Activated CD8-positive, alpha-beta T cell treated with anti-CD3 and anti-CD28 coated beads, Interleukin-2, amount 10 ng/mL, durations not matched to agents 7 days and 5 days (primary cell): ENCODE measurements at places on chromosomes 7 and 10. TPM values are rescaled to one million over a fixed set of nuclear protein-coding genes. Genes with fewer than 3 reads are reported as not detected.
A peak's percentile ranks its signal among the peaks of the same experiment; 100 is the strongest.

DNA sequence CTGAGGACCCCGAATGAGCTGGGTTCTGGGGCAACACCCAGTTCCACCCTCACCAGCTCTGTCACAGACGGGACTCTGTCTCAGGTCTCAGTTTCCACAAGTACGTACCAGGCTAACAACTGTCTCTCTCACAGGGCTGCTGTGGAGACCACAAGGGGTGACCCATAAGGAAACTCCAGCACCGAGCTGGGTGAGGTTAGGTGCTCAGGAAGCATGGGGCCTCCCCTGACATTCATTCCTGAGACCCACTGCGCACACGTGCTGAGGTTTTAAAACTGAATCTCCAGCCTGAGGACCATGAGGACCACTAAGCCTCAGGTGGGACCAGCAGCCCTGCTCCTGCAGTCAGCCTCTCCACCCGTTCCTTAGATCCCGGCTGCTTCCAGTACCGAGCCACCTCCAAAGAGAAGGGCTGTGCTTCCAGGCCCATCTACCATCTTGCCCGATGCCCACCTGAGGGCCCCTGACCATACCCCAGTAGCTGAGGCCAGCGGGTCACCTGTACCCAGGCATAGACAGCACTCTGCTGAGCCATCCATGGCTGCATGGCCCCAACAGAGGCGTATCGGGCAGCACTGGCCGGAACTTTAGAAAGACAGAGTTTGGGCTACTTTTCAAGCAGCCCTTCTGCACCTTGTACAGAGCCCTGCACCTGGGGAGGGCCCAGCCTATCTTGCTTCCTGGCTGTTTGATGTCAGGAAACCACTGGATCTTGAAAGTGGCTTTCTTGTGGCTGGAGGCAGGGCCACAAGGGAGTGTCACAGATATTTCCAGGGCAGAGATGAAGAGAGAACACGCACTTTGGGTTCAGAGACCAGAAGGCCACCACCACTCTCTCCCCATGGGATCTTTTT lies 18.7 kb downstream of the HSPA12A start:
- peak; percentile 82 for DNase-seq

DNA sequence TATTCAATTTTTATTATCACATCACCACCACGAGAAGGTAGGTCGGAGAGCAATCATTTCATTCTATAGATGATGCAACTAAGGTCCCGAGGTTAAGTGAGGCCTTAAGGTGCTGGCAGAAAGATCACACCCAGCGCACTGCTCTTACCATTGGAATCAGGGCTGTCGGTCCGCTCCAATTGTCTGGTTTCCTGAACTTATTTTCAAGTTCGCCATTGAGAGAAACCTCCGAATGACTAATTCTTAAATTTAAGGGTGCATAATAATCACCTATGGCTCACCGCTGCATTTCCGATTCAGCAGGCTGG lies 625 bp upstream of the GSTO2 start:
- DNase-seq = no peak

DNA sequence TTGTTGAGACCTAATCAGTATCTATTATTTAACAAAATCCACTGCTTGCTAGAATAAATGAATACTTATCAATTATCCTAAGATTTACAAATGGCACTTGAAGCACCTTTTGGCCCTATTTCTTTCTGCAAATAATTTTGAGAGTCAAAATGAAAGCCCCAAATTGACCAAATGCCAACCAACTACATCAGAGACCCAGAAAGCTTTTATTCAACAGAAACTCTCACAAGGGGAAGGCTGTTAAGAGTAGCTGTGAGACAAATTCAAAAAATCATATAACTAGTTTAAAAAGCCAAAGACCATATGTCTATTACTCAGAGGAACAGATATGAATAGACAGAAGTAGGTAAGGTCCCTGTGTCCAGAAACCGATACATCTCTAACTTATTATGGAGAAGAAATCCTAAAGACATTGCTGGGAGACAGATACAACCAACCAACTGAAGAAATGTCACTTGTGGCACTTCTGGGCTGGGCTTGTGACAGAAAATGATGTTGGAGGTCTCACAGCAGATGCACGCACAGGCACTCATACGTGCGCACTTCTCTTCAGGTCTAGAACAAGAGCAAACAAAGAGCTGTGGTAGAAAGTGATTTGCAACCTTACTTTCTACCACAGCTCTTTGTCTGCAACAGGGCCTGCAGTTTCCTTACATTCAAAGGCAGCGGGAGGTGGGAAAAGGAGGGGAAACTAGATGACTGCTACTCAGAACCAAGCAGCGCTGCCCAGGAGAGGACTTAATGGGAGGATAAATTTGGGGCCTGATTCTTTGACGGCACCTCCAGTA lies 58.6 kb upstream of the KCNIP2 start:
- DNase-seq = no peak

- no peak for DNase-seq
These were observed 83.0 kb upstream of the LRRTM3 start for GRCh38 chr10:66842867-66843266.

- no peak for DNase-seq
These were observed 45.9 kb downstream of the HIPK2 start for GRCh38 chr7:139731802-139732470.

OR2A42 gene
- total RNA-seq = not detected

HECW1 gene
- not detected for total RNA-seq

OR13A1 gene
- total RNA-seq = not detected

LIPN gene
- total RNA-seq = not detected
